Inflammatory macrophage treated with lipopolysaccharide for 1 hour (primary cell): ENCODE measurements at places on chromosomes 3 and 15.

DNA sequence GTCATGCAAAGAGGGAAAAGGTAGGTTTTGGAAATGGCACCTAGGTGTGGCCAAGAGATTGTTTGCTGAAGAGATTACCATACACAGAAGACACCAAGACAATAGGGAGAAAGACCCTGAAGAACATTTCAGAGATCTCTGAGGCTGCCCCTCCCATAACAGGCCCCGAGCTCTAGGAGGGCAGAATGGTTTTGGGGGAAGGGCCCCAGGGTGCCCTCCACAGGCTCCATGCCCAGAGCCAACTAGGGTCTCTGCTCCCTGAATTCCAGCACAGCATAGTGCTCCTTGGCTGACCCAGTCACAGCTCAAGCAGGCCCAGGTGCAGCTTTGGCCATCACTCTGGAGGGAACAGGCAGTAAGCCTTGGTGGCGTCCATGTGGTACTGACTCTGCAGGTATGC, 163.9 kb downstream of the RAB11A start:
- no peak for DNase-seq

GRCh38 chr3:55691141-55691540, 204.0 kb upstream of the WNT5A start:
- no peak for DNase-seq

DNA sequence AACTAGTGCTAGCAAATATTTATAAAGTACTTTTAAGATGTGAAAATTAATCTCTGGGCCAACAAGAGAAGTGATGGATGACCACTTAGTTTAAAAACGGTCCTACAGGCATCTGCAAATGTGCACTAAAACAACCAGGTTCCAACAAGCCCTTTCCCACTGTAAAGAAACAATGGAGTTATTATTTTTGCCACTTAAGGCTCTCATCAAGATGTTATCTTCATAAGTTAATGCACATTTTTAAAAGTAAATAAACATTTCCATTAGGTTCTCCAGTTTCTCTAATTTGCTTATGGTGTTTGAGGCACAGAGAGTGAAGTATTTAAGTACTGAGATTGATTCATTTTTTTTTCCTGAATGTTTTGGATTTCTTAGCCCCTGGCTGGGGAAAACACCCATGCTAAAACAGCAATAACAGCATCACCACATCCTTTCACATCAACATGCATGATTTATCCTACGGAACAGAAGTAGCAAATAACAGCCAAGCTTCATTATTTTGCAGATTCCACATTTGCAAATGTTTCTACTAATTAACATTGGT, 20.8 kb downstream of the ABI3BP start:
- no peak for DNase-seq

DNA sequence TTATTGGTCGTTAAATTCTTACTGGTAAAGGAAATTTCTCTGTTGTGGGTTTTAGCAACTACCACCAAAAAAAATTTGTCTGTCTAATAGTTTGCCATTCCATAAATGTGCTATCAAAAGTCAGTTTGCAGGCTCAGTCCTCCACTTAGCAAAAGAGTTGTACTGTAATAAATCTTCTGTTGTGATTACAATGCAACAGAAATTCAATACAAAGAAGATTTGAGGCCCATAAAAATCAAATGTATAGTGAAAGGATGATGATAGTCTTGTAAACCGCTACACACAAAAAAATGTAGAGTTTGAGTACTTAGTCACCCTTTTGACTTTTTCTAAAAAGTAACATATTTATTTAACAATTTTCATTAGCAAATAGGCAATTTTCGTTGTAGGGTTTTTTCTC, 251.7 kb downstream of the VGLL3 start:
- no peak for DNase-seq

DNA sequence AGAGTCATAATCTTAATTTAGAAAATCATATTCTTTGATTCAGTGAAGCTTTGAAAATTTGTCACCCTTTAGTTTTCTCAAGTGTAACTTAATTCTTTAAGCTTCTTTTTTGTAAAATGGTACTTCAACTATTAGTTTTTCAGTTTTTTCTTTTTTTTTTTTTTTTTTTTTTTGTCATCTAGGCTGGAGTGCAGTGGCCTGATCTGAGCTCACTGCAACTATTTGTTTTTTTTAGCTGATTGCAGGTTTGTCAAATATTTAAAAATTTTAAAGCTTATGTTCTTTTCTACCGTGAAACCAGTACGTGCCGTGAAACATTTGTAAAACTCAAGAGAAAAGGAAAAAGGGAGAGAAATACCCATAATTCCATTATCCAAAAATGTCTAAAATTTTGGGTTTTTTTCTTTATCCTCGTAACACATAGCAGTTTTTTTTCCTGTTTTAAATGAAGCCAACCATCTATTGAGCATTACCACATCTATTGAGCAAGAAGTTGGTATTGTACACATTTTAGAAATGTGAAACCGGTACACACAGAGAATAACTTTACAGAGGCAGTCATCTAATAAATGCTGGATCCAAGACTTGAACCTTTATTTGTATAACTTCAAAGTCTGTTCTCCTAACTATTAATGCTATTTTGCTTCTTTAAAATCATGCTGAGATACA, 25.7 kb downstream of the ECT2 start:
- no peak for DNase-seq

DNA sequence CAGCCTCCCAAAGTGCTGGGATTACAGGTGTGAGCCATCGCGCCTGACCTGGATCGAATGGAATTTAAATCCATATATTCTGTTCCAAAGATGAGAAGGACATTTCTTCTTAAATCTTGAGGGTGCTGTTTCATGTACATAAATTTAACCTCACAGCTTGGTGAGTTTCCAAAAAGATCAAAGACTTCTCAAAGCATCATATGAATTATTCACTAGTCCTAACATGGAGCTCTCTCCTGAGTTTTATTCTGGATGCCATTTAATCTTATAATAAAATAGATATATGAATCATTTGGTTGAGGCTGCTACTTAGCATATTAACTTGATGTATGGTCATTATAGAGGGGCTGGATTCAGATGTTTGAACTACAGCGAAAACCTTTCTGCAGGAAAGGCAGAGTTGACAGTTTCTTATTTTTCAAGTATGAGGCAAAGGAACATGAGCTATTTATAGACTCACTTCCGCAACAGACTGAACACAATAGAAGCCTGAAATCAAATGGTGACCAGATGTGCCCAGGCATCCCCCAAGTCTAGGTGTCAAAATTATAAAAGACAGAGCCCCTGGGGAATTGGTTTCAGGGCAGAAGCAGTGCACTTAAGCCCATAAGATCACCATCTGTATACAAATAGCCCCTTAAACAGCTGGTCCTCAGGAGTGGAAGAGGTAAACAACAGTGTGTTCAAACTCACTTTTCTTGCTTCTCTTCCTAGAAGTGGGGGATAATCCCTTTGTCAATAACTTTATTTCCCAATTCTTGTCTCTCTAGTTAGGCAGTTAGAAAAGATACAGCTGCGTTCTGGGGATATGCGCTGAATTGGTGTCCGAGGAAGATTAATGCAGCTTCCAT, 29.7 kb downstream of the STARD9 start:
- DNase-seq: peak; percentile 17

DNA sequence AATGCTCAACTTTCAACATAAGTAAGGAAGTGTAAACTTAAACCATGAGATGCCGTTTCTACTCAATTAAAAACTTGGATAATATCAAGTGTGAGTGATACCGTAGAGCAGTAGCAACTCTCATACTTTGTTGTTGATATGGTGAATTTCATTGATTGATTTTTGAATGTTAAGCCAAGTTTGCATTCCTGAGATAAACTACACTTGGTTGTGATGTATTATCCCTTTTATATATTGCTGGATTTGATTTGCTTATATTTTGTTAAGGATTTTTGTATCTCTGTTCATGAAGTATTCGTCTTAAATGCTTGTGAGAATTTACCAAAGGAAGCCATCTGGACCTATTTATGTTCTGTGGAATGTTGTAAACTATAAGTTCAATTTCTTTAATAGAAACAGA, 21.7 kb downstream of the SLMAP start:
- DNase-seq: no peak

DNA sequence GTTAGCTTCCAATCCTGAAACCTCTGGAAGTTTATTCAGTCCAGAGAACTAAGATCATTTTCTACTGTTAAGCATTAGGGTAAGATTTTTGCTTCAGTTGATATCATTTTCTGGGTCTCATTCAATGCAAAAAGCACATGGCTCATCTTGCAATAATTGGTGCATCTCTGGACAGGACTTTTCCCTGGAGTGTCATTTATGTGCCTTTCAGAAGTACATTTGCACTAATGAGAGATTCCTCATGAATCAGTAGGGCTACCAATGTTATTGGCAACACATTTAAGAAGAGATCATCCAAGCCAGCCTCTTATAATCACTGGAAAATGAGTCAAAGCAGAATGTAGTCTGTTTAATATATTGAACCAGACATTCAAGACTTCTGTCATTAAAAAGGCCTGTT, 224.2 kb upstream of the CHRNA7 start:
- DNase-seq: no peak

- DNase-seq: no peak
Observed at GRCh38 chr3:165383381-165383780, 187.2 kb upstream of the SLITRK3 start.

DNA sequence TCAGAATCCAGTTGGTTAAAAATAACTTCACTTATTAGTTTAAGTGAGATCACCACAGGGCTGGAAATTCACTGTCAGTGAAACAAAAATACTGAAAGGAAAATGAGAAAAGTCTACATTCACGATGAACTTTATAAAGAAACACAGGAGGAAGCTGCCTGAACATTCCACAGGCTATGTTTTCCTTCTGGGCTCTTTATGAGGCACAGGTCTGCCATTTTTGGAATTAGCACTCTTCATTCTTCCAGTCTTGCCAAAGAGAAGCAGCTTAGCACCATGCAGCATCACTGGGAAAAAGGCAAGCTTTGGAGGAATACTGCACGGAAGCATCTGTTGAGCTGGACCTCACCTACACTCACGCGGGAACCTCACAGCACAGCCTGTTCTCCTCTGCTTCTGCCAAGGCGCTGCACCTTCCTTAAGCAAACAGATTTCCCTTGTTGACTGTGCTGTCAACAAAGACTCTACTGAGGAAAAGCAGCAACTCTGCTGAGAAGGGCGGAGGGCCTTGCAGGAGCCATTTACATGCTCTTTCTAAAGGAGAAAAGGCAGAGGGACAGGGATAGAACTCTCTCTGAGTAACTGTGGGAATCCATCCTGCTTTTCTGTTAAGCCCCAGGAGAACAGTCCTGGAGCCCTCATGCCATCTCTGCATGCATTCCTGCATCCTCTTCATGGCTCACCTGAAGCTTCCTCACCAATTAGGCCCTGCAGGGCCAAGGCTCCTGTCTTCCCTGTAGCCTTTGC, 15.7 kb downstream of the SUSD5 start:
- no peak for DNase-seq

- no peak for DNase-seq
Observed at GRCh38 chr15:80875568-80876347, 96.6 kb downstream of the CEMIP start.

DNA sequence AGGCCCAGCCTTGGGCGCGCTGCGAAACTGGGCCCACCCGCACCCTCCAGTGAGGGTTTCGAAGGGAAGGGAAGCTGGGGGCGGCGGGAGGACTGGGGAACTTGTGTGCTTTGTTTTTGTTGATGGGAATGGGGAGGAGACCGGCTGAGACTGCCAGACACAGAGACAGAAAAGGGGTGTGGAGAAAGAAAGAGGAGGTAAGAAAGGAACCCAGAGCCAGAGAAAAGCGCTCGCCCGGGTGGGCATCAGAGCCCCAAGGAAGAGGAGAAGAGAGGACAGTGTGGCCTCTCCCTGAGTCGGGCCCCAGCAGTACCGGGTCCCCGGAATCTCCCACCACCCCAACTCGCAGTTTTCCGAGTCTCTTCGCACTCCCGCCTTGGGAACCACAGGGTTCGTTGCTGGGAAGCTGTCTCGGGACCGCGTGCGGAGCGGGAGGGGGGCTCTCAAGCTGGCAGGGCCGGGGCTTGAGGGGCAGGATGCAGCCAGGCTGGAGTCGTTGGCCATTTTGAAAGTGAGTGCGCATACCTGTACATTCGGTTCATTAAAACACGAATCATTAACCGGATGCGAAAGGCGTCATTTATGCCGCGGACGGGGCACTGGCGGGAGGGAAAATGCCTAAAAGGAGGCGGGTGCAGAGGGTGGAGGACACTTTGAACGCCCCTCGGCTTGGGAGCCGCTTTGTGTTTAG, 3.1 kb downstream of the SKOR1 start:
- no peak for DNase-seq

DNA sequence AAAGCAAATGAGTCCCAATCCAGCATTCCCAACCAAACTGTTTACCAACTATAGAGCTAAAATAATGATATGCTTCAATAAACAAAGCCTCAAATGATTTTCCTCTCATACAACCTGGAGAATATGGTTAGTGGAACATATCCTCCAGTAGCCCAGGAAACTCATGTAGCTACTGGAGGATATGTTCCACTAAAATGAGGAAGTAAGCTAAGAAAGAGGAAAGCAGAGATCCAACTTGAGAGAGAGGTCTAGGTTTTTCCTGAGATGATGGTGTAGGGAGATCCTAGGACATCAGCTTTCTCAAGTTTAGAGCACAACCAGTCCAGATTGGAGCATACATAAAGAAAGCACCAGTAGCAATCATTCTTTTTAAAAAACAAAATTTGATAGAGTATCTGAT, 44.6 kb upstream of the SLC4A7 start:
- peak; percentile 28 for DNase-seq

- no peak for DNase-seq
Observed at GRCh38 chr15:98621021-98621420, 27.3 kb upstream of the IGF1R start.

GRCh38 chr3:50567011-50567385, 549 bp downstream of the C3orf18 start:
- DNase-seq: no peak

GRCh38 chr3:189170559-189170958, 1.2 kb upstream of the TPRG1 start:
- DNase-seq: no peak

DNA sequence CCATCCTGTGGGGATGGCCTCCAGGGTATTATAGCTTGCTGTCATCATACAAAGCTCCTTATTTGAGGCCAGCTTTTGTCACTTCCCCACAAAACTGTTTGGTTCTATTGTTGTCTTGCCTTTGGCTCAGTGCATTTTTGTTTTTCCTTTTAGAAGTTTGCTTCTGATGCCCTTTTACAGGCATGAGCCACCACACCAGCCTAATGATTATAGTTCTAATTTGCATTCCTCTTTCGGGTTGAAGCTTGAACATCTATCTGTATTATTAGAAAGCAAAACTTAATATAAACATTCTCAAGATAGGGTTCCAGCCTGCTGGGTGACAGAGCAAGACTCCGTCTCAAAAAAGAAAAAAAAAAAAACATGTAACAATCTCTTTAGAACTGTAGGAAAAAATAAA, 39.8 kb downstream of the SMARCC1 start:
- no peak for DNase-seq

- peak; percentile 76 for DNase-seq
Observed at GRCh38 chr15:77118882-77119321, 48.0 kb upstream of the TSPAN3 start.

DNA sequence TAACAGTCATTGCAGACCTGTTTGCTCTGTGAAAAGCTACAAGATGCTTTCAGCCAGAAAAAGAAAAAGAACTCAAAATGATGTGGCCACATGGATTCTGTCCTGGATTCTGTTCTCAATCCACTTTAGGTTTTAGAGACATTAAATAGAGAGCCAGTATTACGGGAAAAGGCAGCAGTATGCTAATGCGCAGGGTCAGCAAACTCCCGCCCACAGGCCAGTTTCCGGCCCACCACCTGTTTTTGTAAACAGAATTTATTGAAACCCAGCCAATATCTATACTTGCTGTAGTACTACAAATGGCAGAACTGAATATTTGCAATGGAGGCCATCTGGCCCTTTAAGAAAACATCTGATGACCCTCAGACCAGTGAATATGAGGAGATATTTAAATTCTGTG, 416.1 kb downstream of the ERC2 start:
- no peak for DNase-seq

GRCh38 chr3:188218603-188219002, 64.6 kb downstream of the LPP start:
- DNase-seq: no peak
